ENCODE measurements at places on chromosomes 2 and 18.
A peak's percentile ranks its signal among the peaks of the same experiment; 100 is the strongest.

DNA sequence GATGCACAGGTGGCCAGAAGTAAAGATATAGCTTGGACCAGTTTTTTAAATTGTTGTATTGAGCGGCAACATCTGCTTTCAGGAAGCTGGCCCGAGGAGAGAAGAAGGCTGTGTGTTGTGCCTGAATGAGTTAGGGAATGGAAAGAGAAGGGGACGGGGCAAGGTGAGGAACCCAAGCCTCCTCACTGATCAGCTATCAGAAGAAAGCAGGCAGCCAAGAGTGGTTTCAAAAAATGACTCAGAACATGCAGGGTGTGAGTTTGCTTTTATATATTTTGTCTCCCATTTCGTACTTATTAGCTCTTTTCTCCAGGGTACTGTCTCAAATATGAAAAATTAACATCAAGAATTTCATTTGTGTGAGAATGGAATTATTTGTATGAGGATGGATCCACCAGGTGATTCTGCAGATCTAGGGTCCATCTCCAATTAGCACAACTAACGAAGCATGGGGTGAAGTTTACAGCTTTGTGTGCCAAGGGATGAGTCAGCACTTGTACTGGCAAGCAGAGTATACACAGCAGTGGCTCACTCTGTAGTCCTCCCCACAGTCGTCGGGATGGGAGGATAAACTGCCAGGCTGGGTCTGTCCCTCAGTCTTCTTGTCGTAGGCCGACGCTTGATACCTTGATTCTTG, 175.7 kb downstream of the PIEZO2 start:
- DNase-seq = no peak

DNA sequence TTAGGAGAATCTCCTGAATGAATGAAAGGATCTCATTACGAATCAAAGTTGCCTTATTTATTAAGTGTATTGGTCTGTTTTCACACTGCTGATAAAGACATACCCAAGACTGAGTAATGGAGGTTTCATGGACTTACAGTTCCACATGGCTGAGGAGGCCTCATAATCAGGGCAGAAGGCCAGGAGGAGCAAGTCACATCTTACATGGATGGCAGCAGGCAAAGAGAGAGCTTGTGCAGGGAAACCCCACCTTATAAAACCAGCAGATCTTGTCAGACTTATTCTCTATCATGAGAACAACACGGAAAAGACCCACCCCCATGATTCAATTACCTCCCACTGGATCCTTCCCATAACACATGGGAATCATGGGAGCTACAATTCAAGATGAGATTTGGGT, 785.2 kb upstream of the POU3F3 start:
- DNase-seq = no peak

DNA sequence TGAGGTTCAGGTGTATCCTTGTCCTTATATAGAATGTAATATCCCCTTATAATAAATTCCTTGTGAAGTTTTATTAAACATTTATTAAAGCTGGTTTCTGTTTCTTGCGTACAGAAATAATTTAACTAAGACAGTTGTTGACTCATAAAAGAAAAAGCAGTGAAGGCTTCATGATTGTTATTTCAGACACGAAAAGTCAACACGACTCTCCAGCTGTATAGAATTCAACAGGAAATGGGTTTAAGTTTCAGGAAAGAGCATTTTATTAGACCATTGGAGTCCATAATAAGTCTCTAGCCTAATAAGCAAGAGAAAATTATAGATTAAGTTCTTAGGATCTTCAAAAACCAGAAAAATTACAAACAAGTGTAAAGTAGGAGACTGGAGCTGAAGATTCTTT, 62.2 kb downstream of the KCNE4 start:
- no peak for DNase-seq

GRCh38 chr2:74560591-74560990, 6.1 kb downstream of the DOK1 start:
- DNase-seq = no peak

DNA sequence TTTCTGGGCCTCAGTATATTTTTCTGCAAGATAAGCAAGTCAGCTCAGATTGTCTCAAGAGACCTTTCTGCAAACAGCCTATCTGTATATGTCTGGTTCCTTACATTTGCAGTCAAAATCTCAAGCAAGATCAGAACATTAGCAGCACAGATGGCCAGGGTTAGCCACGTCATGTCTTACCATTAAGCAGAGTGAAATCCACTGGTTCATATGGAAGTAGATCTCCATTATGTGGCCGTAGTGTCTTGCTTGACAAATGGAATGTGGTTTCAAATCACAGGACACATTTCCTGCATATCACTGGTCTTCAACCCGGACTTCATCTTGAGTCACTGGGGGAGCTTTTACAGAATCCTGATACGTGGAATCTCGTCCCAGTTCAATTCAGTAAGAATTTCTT, 500.2 kb downstream of the FBXO15 start:
- no peak for DNase-seq

- peak; percentile 93 for DNase-seq
Measured at GRCh38 chr18:79394534-79395307, 1.0 kb upstream of the NFATC1 start.

DNA sequence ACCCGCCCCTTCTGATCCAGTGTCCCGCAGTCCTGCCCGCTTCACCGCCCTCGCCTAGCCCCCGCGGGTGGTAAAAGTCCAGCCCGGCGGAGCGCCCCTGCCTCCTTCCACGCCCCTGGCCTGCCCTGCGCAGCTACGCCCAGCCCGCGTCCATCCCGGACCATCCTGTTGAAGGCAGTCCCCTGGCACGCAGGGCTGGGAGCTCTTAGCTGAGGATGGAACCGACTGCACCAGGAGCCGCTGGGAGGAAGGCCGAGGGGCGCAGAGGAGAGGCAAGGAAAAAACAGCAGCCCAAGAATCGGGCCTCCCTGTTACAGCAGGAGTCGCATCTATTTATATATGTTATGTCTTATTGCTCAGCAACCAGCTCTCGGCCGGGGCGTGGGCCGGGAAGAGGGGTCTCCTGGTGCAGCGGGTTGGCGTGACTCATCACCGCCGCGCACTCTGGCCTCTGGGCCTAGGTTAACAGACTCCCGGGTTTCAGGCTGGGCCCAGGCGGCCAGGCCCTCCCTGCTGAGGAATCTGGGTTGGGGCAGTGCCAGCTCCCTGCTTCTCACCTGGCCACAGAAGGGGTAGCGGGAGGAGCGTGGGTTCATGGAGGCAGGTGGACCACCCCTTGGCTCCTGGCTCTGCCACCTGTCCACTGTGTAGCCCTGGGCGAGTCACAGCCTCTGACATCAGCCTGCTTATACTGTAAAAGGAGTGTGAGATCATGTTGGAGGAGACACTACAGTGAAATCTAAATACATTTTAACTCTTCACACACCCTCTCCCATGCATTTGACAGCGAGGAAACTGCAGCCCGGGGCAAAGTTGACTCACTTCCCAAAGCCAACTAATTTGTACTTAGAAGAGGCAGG, 13.4 kb upstream of the MAP3K2 start:
- DNase-seq = peak; percentile 84

DNA sequence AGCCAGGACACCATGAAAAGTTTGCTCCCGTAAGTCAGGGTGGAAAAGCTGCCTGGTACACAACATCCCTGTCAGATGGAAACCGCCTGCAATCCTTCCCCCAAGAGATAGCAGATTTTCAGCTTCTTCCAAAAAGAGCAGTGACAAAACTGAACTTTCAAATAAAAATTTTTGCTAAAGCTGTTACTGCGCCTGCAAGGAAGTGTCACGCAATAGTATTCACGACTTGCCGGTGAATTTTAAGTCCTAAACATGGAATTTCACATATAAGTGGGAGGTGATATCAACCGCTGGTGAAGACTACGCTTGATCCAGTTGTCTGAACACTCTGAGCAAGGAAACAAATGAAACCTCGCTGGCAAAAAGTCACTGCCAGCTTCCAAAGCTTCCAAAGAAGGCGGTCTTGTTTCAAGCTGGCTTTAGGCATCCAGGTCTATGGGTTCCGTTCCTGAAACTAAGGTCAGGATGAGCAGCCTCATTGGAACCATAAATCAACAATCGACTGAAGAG, 2.8 kb downstream of the COL6A3 start:
- no peak for DNase-seq

DNA sequence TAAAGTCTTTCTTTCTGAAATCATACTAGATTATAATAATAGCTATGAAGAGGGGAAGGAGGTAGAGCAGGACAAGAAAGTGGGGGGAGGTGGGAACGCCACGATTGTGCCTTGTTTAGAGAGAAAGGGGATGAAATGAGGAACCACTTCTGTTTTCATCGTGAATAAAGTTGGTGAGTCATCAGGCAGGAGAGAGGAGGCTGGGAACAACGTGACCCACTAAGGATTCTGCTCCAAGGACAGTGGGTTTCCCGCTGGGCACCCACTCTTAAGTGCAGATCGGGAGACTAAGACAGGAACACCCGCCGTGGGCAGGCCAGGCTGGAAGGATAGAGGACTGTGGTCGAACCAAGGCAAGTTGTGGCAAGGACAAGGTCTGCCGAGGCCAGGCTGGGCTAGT, 158.2 kb downstream of the L3MBTL4 start:
- no peak for DNase-seq

DNA sequence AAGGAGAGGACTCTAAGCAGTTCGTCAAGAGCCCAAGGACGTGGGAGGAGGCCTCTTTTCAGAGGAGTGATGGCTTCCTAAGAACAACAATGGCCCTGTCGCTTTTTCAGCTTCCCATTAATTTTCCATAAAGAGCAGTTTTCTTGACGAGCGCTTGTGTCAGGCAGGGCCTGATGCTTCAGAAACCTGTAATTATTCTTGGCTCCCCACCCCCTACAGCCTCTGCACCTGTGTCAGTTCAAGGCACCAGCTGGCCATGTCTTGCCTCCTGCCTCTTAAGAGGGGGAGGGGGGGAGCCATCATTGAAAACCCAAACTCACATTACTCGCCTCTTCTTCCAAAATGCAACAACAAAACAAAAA, 32.3 kb downstream of the KLF7 start:
- peak; percentile 55 for DNase-seq

- DNase-seq = peak; percentile 65
Measured at GRCh38 chr2:173708806-173709205, 256.4 kb downstream of the SP3 start.

DNA sequence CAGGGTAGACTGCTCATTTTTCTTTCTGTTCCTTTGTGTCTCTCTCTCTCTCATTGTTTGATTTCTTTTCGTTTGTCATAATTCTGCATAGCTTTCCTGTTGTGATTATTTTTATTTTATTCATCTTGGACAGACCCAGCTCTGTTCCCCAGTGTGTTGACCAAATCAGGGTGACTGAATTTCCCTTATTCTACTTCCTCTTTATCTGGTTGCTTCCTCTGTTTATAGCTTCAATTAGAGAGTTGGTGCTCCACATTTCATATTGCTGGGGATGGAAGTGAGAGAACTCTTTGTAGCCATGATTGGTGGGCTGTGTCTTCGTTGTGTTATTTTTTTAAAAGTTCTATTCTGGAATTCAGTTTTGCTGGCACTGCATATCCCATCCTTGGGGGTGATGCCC, 19.1 kb downstream of the PROKR1 start:
- no peak for DNase-seq

DNA sequence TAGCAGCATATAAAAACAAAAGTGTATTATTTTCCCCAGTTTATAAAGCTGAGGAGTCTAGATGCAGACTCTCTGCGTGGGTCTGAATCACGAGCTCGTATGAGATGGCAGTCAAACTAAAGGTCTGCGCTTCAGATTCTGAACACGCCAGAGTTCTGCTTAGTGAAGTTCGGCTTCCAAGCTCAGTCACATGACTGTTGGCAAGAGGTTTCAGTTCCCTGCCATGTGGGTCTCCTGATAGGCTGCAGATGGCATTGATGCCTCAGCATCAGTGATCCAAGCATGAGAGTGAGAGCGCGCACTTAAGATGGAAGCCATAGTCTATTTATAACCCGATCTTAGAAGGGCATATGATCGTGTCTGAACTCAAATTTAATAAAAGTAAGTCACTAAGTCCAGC, 242.8 kb upstream of the DOK6 start:
- no peak for DNase-seq

DNA sequence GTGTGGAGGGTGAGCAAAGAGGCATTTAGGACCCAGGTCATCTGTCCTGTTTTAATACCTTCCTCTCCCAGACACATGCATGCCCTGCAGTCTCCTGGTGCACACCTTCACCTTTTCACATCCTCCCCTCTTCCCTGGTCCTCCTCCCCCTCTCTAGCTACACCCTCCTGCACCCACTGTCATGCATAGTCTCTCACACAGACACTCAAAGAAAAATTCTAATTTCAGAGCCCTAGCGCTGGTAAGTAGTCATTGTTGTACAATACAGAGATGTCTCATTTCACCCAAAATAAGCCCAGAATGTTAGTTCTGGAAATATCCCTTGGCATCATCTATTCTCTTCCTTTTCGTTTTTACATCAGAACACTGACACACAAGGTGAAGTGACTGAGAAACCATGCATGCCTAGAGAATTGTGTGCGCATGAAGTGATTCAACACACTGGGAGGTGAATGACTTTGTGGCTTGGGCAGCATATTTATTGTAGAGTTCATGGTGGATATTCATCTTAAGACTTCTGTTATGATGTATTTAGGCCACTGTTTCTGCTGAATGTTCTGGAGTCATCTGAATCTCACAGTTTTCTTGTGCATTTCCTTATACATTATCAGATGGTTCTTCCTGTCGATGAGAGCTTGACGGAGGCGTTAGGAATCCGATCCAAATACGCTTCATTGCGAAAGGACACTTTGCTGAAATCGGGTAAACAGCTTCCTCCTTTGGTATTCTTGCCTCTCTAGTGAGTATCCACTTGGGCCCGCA, 69.9 kb downstream of the COA5 start:
- DNase-seq = no peak

Measured in right hindlimb (tissue), 1 donor.